Occipital lobe (tissue), 3 donors: ENCODE measurements at places on chromosomes 1 and 21. TPM values are rescaled to one million over a fixed set of nuclear protein-coding genes. Genes with fewer than 3 reads are reported as not detected.

SPRR2F gene
- not detected for total RNA-seq

- peak; percentile 73 for DNase-seq
These were observed 61.1 kb downstream of the SDC3 start for GRCh38 chr1:30847358-30847972.

GRCh38 chr1:153795934-153796785 is 21.0 kb downstream of the SLC27A3 start:
- DNase-seq: no peak

OLIG2 gene
- total RNA-seq: 23.9 TPM

DNA sequence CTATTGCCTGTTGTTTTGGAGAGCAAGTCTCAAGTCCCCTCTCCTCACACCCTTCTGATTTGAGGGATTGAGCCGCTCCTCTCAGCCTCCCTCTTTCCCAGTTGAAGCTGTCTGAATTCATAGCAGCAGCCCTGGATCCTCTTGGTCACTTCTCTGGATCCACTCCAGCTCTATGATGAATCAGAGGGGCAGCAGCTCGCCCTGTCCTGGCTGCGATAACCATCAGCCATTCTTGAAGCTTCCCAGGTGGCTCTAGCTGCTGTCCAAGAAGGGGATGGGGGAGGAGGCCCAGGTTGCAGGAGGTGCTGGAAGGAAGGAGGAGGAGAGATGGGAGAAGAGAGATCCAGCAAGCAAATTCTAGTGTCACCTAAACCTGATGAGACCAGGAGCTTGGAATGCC is 31.3 kb downstream of the WNT4 start:
- DNase-seq: no peak

- DNase-seq: no peak
These were observed 11.2 kb upstream of the CREG1 start for GRCh38 chr1:167564612-167565270.

GRCh38 chr1:199160521-199161318 is 521.9 kb downstream of the PTPRC start:
- DNase-seq: no peak

RAP1GAP gene
- 26.4 TPM for total RNA-seq

KIF14 gene
- 1.9 TPM for total RNA-seq

DNA sequence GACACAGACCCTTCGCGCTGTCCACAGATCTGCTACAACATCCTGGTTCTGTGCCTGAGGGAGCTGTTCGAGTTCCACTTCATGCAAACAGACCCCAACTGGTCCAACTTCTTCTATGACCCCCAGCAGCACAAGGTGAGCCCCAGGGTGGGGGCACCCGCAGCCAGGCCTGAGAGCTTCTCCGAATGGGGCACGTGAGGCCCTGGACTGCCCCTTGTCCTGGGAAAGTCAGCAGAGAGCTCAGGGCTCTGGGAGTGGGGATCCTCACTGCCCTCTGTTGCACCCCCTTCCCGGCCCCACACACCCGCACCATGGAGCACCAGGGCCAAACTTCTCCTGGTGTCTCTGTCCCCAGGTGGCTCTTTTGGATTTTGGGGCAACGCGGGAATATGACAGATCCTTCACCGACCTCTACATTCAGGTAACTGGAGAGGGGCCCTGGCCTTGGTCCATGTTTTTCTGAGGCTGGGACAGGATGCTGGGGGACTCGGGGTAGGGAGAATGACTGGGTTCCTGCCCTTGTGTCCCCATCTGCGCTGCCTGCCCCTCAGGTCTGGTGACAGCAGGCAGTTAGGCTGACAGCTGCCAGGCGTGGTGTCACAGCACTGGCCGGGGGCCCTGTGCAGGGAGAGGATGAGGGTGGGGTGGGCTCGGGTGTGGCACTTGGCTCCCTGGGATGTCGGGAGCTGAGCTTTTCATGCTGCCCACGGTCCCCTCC is 44.6 kb downstream of the COQ8A start:
- no peak for DNase-seq

- DNase-seq: no peak
These were observed 5.4 kb upstream of the ZNF281 start for GRCh38 chr1:200415227-200415626.

- DNase-seq: no peak
These were observed 144.8 kb downstream of the NR5A2 start for GRCh38 chr1:200172311-200172710.

GRCh38 chr1:200432586-200432985 is 22.8 kb upstream of the ZNF281 start:
- no peak for DNase-seq

DNA sequence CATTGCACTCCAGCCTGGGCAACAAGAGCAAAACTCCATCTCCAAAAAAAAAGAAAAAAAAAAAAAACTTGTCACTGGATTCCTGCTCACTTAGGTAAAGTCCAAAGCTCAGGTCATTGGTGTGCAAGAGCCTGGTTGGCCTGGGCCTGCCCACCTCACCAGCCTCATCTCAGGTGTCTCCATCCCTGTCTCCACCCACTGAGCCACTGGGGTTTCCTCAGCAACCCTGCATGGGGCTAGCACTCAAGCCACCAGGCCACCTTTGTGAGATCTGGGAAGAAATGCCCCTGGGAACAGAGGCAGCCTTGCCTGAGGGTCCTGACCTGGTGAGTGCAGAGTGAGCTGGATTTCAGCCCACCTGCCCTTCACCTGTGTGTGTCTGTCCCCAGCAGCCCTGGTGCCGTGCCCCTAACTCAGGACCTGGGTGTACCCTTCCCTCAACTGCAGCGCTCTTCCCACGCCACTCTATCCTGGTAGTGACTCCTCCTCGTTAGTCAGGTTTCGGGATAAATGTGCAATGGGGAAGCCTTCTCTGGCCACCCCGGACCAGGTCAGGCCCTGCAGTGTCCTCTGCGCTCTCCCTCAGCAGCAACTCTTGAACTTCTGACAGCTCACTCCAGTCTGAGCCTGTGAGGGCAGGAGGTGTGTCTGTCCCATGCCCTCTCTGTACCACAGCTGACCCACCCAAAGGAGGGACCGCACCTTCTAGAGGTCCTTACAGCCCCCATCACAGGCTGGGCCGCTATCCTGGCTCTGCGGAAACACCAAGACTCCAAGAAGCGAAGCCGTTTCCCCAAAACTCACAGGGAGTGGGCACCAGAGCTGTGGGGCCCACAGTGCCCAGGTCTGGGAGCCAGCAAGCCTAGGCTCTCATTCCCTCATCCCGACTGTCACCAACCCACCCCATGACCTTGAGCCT is 3.3 kb downstream of the PDZK1IP1 start:
- DNase-seq: no peak

ZNF695 gene
- total RNA-seq: 8.6 TPM

DNA sequence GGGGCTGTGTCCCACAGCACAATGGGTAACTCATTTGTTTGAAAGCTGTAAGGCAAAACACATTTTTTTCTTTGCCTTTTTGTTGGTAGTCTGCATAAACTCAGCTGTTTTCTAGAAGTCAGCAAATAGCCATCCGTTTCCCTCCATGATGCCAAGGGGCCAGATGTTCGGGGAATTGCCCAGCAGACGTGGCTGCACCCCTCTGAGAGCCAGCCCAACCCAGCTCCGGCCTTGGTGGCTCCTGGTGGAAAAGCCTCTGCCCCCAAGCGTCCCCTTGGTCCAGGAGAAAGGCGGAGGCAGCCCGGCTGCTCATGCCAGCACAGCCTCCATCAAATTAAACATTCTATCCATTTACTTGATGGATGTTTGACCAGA is 58.4 kb upstream of the ADARB1 start:
- no peak for DNase-seq

DNA sequence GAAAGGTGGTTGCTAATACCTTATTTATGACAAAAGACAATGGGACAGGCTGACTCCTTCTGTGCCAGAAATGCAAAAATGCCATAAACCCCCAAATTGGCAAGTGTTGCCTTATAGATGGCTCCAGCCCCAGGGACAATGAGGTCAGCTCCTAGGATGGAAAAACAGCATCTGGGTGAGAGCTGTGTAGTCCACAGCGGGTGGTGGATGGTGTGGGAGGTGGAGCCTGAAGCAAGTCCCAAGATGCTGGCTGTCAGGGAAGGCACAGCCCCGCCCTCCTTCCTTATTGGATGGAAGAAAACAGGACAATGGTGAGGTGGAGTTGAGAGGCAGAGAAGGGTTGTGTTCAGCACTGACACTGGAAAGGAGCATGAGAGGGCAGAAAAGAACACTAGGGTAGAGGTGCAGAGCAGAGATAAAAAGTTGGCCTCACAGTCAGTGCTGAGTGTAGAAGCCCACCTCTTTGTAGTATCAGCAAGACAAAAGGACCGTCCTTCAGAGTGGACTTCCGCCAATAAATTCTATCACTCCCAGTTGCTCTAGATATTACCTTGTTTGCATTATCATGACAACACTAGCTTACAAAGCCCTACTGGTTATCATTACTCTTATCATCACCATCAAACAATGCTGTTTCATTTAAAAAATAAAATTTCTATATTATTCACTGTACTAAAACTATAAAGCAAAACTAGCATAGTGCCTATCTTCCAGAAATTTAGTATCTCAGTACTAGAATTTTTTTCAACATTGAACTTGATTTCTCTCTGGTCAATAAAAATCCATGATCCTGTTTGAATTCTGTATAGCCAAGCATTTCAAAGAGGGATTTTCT is 3.7 kb upstream of the SDE2 start:
- DNase-seq: no peak

GRCh38 chr1:39690794-39691382 is 345 bp downstream of the HPCAL4 start:
- DNase-seq: no peak

PTGFR gene
- 3.0 TPM for total RNA-seq

- DNase-seq: no peak
These were observed 63.8 kb downstream of the TBCE start for GRCh38 chr1:235430991-235431390.

FAAH gene
- 22.5 TPM for total RNA-seq

PEA15 gene
- total RNA-seq: 99.0 TPM

- no peak for DNase-seq
These were observed 8.5 kb downstream of the KYAT3 start for GRCh38 chr1:88983791-88984559.

- no peak for DNase-seq
These were observed 12.3 kb downstream of the CCDC185 start for GRCh38 chr1:223405507-223405906.

GRCh38 chr21:37039411-37040075 is 33.0 kb downstream of the RIPPLY3 start:
- DNase-seq: no peak

DNA sequence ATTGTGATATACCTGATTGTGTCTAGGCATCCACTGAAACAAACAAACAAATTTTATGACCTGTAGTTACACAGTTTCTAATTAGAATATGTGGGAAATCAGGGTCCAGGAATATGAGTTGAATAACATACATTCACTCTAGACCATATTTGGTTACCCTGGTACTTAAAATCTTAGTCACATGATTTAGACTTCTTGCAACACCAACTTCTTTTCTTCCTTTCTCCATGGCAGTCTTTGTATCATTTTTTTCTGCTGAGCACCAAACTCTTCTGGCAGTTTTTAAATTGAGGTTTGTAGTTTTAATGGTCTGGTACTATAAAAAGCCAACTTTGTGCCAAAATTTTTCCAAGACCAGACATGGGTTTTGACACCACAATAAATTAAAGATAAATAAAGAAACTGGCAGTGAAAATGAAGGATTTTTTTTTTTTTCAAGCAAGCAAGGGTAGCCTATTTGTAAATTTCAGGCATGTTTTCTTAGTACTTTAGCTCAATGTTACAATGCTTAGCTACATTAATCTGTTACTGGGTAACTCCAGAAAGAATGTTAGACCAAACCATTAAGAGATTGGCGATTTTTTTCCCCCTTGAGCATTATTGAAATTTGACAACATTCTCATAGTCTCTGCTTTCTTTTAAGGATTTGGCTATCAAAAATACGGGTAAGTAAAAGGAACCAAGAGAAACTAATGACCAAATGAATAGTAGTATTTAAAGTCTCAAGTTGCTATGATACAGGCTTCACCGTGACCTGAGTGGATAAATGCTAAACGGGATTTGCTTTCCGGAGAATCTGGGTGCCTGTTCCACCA is 108.5 kb downstream of the NFIA start:
- no peak for DNase-seq

DNA sequence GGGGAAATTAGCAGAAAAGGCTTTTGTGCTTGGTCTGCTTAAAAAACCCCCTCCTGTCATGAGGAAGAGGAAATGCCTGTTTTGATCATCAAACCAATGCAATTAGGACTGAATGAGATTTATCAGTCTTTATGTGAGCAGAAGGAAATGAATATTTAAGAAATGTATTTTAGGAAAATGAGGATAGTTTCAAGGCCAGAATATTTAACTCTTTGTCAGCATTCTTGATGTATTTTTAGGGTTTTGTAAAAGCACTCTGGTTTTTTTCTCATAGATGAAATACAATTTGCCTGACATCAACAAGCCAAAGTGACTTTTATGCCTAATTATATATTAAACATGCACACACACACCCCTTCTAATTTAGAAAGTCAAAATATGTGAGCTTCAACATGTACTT is 213.8 kb downstream of the GRIK1 start:
- no peak for DNase-seq

WNT9A gene
- total RNA-seq: 1.9 TPM

HCN3 gene
- 15.6 TPM for total RNA-seq

DNA sequence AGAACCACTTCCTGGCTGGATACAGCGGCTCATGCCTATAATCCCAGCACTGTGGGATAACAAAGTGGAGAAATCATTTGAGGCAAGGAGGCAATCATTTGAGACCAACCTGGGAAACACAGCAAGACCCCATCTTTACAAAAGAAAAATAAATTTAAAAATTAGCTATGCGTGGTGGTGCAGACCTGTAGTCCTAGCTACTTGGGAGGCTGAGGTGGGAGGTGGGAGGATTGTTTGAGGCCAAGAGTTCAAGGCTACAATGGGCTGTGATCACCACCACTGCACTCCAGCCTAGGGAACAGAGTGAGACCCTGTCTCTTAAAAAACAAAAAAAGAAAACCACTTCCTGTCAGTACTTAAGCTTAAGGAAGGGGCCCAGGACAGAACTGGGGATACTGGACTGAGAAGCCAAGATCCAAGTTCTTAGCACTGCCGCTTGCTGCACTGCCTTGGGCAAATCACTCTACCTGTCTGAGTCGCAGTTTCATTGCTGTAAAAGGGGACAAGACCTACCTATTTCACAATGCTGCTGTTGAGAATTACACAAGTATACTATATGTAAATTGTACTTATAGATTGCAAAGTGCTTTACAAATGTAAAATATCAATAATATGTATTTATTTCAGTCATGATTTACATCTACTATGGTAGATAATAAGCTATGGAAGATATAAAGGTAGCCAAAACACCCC is 154.9 kb downstream of the RERE start:
- no peak for DNase-seq

DNA sequence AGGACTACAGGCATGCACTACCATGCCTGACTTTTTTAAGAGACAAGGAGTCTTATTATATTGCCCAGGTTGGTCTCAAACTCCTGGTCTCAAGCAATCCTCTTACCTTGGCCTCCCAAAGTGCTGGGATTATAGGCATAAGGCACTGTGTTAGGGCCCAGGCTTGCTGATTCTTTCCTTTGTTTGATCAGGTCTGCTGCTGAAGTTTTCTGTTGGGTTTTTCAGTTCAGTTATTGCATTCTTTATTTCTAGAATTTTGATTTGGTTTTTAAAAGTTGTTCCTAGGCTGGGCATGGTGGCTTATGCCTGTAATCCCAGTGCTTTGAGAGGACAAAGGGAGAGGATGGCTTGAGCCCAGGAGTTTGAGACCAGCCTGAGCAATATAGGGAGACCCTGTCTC is 47.9 kb downstream of the C4BPA start:
- no peak for DNase-seq

PDZK1 gene
- total RNA-seq: 0.78 TPM
